AG08396 (cell line): ENCODE measurements at places on chromosomes 1 and 21.

DNA sequence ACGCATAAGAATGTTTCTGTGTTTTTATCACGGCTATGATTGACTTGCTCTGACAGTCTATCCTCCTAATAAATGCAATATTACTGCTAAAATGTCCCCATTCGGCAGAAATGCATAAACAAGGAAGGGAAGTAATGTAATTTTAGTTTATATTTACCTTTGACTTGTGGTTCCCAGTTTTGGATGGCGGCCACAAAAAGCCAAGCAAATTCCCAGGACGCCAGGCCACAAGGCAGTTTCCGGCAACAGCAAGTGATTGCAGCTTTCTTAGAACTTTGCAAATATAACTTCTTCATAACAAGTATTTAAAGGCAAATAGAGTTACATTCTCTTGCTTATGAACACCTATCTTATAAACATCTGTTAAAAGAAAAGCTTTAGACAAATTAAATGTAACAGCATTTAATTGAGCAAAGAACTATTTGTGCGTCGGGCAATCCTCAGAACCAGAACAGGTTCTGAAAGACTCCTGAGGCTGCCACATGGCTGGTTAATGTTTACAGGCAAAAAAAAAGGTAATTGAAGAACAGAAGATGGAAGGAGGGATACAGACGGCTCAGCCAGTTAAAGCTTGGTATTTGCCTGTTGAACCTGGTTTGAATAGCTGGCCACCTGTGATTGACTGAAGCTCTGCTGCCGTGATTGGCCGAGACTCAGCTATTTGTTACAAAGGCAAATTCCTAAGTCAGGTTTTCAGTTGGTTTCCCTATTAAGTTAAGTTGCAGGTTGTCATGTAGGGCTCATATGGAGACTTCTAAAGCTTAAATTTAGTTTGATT lies 80.8 kb downstream of the C21orf91 start:
- DNase-seq, result no peak

DNA sequence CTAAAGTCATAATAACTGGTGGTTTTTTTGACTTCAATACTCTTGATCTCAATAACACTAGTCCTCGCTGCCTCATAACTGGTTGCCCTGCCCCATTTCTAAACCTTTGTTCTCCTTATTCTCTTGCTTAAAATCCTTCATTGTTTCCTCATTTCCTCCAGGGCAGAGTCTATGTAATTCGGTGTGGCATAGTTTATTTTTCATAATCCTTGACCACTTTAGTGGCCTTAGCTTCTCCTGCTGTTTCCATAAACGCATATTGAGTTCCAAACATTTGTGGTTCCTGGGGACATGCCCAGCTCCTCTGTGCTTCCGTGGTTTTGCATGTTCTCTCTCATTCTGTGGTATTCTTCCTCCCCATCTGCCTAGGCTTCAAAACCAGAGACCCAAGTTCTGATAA lies 19.0 kb upstream of the TLCD4 start:
- DNase-seq, result no peak

- DNase-seq, result no peak
These were observed 170.3 kb downstream of the OLFM3 start for GRCh38 chr1:101826416-101826815.

GRCh38 chr1:234842726-234843641 lies 233.0 kb upstream of the IRF2BP2 start:
- DNase-seq, result no peak

DNA sequence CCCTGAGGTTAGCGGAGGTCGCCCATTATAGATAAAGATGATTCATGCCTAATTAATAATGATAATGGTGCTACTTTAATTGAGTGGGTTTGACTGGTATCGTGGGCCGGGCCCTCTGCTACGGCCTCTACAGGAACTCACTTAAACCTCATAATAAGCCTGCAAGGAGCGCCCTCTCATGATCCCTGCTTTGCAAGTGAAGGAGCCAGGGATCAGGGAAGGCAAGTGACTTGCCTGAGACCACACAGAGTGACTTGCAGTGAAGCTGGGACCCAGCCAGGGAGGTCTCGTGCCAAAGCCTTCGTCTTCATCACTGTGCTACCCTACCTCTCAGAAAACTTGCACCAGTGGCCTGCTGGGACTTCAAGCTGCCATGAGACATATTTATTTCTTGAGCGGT lies 166.3 kb upstream of the KLHDC7A start:
- no peak for DNase-seq

DNA sequence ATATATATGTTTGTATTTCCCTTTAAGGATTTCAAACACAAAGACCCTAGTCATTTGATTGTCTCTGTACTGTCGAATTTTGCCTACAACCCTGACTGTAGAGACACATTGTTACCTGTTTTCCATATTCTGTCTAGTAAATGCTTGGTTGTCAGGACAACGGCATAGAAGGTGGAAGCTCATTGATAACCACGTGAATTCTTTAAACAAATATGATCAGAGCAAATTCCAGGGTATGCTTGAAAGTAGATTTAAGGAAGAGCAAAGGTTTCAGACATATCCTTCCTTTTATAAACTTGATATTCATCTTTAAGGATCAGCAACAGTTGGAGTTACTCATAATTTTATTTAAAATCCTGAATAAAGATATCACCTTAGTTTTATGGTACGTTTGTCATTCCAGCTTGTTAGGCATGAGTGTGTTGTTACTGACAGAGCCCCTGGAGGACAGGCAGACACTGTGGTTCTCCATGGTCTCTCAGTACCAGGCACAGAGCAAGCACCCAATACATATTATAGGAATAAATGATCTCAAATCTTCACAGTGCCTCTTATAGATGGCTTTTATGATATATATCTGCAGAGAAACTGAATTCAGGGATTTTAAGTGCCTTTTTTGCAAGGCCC lies 203.2 kb downstream of the FGGY start:
- DNase-seq, result no peak

GRCh38 chr1:152580433-152580832 lies at the start of gene LCE3D:
Gene LCE3D (minus strand): TSS chr1:152580516. CDS start chr1:152579936, 580 bp downstream.
- no peak for DNase-seq

DNA sequence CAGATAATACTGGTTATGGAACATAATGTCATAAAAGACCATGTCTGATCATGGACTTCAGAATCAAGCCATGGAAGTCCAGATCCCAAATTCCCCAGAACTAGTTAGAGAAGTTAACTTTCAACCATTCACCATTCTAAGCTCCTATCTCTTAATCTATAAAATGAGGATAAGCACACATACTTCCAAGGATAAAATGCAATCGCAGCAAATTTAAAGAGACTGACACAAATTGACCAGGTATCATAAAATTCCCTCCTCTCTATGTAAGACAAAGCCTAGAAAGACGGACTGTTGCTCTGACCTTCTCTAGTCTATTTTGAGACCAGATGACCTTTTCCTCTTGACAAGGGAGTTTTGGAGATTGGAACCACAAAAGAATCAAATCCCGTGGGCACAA lies 426.7 kb downstream of the PLPP3 start:
- DNase-seq, result no peak

DNA sequence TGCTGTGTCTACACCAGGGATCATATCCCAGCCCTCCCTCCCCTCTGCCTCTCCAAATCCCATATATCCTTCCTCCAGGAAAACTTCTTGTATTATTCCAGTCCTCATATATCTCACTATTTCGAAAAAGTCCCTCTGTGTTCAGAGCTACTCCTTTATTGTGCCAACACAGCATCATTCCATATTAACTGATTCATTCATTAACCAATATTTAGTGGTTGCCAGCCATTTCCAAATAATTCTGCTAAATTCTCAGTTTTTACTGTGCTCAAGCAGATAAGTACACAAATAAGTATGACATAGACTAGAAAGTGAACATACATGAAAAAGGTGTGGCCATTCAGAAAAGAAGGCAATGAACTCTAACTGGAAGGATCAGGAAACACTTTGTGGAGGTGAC lies 241.6 kb upstream of the DUSP10 start:
- no peak for DNase-seq

DNA sequence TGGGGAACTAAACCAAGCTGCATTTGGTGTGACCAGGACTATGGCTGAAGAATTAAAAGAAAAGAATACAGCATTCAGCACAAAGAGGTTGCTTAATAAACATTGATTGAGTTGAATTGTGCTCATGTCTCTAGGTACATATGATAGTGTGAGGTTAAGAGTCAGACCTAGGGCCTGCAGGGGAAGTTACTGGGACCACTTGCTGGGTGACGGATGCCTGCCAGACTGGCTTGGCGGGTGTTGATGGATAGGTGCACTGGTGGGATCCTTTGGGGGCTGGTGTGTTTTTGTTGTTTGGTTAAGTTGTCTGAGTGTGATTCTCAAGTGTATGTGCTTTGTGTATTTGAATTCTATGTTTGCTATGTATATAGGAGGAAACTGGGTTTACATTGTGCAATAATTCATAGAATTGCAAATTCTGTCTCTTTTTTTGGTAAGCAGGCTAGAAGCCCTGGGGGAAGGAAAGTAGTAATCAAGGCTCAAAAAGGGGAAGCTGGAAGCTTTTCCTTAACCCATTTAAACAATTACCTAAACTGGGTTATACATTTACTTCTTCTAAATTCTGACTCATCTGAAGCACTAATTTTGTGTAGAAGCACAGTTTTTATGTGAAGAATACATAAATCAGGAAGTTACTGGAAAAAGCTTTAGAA lies 1.8 kb downstream of the CD101 start:
- no peak for DNase-seq

DNA sequence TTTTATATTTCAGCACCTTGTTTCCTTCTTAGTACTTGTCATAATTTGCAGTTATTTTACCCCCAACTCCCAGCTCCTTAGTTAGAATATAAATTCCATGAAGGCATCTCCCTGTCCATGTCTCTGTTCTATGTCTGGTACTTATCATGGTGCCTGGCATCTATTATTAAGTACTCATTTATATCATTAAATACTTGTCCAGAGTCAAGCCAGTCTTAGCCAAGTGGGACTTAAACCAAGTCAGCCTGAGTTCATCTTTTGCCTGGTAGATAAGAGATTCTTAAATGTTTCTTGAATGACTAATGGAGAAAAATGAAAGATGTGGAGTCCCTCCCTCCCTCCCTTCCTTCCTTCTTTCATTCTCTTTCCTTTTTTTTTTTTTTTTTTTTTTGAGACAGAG lies 9.4 kb downstream of the SLC25A44 start:
- peak; percentile 34 for DNase-seq

- no peak for DNase-seq
These were observed 62.5 kb downstream of the PRKAB2 start for GRCh38 chr1:147109762-147110161.

- peak; percentile 29 for DNase-seq
These were observed 79.9 kb upstream of the LYST start for GRCh38 chr1:235946571-235946981.

- DNase-seq, result no peak
These were observed 37.7 kb downstream of the COQ8A start for GRCh38 chr1:226977643-226978431.

DNA sequence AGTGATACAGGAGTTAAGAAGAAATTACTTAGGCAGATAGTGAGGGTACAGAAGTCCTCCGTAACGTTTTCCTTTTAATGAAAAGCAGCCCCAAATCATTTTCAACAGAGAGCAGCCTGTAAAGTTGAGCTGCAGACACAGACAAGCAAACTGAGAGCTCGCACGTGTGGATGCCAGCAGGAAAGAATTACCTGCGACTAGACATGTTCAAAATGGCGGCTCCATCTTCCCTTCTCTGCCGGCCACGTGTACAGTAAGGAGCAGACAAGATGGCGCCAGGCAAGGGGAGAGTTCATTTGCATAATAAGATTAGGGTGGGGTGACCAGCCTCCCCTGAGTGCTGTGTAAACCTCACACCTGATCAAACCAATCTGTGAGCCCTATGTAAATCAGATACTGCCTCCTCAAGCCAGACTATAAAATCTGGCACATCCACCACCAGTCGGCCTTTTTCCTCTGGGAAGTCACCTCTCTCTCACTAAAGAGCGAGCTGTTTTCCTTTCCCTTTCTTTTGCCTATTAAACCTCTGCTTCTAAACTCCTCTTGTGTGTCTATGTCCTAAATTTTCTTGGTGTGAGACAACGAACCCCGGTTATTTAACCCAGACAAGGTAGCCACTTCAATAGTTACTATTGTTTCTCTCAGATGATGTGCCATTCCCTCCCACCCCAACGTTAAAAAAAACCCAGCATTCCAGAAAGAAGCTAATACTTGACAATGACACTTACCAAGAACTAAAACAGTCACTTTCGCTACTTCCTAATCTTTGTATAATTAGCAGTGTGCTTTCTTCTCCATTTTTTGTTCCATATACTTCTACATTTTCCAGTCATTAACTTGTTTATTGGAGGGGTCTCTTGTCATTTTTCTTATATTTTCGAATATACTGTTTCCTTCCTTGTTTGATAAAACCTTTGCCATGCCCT lies 27.4 kb downstream of the DUSP10 start:
- DNase-seq, result no peak

- no peak for DNase-seq
These were observed 344.5 kb downstream of the PDE4B start for GRCh38 chr1:66137235-66137634.

GRCh38 chr1:60935599-60936110 lies 146.7 kb upstream of the NFIA start:
- no peak for DNase-seq

- DNase-seq, result no peak
These were observed 153.3 kb upstream of the RUNX1 start for GRCh38 chr21:35202431-35202830.

DNA sequence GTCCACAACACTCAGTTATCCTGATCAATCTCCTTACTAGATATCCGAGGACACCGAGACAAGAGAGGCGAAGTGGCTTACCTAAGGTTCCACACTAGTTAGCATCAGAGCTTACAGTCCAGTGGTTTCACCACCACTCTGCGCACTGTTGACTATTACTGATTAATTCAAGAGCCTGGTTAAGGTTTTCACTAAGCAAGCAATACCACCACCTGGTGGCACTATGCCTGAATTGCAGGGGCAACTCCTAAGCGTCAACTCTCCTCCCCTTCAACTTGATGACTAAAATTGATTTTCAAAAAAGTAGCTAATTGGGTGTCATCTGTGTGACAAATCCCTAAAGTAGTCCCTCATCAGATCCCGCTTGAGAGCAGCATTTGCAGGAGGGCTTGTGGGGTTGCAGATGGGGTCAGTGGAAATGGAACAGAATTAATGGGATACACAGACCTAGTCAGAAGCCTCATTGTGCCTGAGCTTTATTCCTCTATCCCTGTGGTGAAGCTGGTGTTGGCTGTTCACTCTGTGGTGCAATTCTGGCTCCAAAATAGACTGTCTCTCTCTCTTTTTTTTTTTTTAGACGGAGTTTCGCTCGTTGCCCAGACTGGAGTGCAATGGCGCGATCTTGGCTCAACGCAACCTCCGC lies 9.1 kb downstream of the TTC22 start:
- peak; percentile 61 for DNase-seq

- DNase-seq, result peak; percentile 70
These were observed 32.5 kb downstream of the LRRC3 start for GRCh38 chr21:44487831-44488230.
